ENCODE measurements at places on chromosomes 7 and 10.

- DNase-seq = no peak
These were observed 15.5 kb upstream of the DNAJC12 start for GRCh38 chr10:67853512-67853911.

GRCh38 chr10:127971963-127972615 lies 65.2 kb downstream of the PTPRE start:
- DNase-seq = no peak

DNA sequence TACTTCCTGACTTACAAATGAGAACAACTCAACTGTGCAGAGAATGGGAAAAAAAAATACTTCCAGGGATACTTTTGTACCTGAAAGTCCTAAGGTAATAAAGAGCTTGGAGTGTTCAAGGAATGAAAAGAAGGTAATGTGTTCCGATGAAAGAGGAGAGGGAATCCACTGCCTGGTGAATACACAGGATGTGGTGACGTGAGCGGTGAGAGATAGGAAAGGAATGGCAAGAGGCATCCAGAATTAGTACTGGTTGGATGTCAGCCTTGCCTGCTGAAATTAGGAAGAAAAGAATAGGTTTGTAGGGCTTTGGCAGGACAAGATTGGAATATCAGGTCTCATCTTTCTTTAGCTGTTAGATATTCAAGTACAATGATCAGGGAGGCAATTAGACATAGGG lies 347.7 kb downstream of the POM121L12 start:
- DNase-seq = no peak

- no peak for DNase-seq
These were observed 27.9 kb upstream of the COL1A2 start for GRCh38 chr7:94366832-94367231.

DNA sequence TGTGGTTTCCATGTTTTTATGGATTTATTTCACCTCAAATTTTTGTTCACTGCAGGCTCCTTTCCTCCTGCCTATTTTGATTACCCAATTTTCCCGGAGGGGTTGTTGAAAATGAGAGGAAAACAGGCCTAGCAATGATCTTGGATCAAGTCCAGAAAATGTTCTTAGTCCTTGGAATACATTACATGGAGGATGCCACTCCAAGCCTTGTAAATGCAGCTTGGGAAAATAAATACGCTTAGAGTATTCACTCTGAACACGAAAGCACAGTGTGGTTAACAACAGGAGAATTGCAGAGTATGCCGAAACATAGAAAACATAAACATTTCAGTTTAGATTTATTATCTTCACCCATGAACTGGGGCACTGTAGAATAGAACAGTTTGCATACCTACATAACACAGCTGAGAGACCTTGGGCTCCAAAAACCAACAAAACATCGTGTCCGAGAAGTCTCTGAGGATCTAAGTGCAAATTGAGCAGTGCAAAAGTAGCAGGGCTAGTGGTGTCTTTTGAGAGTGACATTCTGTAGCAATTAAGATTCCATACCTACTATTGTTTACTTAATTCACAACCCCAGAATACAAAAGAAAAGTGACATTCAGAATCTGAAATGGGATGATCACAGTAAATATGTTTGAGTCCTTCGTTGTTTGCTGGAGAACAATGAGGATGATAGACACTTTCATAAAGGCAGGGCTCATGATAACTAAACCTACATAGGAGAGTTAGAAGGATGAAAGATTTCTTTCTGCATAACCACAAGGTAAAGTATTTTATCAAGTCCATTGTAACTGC lies 7.6 kb upstream of the CD36 start:
- no peak for DNase-seq

DNA sequence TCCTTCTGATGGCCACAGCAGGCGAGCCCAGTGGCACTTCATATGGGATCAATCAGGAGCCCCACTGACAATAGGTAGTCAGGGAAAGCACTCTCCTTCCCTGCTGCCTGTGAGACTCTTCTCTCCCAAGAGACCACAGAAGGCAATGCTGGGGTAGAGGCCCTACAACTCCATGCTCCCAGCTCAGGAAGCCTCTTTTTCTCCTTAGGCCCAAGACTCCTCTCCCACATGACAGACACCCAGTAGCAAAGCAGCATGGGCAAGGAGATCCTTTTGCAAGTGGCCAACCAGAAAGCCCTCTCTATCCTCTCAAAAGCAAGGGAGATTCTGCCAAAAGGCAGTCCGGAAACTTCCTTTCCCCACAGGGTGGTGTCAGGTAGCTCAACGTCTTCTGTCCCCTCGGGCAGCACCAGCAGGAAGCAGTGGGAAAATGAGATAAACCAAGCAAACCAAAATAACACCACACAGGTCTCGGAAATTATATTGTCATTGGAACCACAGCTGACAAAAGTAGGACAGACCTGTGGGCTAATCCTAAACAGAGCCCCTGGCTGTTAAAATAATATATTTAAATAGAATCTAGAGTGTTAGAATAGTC lies 172.7 kb upstream of the GDF10 start:
- DNase-seq = no peak

- DNase-seq = no peak
These were observed 81.9 kb downstream of the EGFR start for GRCh38 chr7:55100544-55101327.
